Stimulated activated CD8-positive, alpha-beta memory T cell treated with anti-CD3 and anti-CD28 coated beads, Interleukin-2, amount 100 ng/mL, for 1 hour (primary cell): ENCODE measurements at places on chromosomes 2 and 18.

DNA sequence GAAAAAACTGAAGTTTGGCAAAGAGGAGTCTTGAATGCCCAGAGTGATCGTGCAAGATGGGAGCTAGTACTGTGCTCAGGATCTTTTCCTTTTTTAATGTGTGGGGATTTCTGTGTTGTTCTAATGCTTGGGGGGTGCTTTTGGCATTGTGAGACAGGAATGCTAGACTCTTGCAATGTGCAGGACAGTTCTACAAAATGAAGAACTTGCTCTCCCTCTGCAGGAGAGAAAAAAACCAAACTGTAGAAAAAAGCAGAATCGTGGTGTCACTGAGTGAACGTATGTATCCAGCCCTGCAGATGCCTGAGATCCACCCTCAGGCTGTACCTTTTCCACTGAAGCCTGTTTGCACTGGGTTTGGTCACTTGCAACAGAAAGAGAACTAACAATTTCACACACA, 12.1 kb upstream of the TTC39C start:
- DNase-seq = no peak

- DNase-seq = no peak
Observed at GRCh38 chr2:150075831-150076230, 411.6 kb downstream of the RND3 start.

- no peak for DNase-seq
Observed at GRCh38 chr2:203669820-203670219, 36.6 kb upstream of the CD28 start.

- DNase-seq = no peak
Observed at GRCh38 chr18:31516437-31516836, 18.5 kb downstream of the DSG2 start.

DNA sequence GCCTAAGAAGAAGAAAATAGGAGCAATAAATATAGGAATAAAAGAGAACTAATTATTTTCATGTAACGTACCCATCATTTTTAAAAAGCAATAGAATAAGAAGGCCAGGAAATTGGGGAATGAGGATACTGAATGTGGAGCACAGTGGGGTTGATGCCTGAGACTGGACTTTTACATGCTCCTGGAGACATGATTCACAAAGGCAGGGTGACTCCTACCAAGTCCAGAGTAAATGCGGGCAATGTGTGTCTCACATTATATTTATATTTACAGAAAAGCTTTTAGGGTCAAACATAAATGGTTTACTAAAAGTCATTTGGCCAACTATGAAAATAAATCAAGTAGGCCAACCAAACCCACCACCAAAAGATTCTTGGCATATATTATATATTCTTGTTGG, 87.9 kb upstream of the COL5A2 start:
- DNase-seq = no peak

GRCh38 chr2:119484834-119485233, 39.4 kb downstream of the SCTR start:
- no peak for DNase-seq

DNA sequence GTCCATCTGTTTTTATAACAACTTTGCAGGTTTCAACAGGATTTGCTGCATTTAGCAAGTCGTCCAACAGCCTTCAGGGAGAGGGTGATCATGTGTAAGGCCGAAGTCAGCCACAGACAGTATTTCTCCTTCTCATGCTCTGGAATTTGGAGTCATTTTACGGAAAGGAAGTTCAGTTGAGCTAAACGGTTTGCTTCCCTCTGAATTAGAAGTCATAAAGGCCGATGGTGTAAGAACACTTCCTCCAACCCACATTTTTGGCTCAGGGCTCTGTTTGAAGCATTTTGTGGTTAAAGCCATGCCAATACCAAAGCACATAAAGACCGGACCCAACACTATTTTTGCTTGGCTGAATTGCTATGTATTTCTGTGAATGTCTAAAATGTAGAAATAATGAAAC, 129.5 kb downstream of the TMEM182 start:
- no peak for DNase-seq

- no peak for DNase-seq
Observed at GRCh38 chr2:217151509-217152206, 291.8 kb upstream of the TNP1 start.

DNA sequence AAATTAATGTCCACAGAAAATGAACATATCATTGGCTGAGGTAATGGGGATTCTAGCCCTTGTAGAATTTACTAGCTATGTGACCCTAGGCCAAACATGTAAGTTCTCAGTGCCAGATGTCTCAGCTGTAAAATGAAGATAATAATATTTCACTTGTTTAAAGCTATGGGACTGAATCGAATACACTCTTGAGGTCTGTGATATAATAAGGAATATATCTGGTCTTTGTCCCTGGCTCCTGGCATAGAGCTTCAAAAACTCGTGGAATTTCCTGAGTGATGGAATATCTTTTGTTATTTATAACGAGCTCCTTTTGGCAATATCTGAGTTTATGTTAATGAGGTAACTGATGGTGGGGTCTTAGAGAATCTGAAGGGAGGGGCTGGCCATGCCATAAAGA, 201.4 kb upstream of the CYP26B1 start:
- DNase-seq = no peak

- no peak for DNase-seq
Observed at GRCh38 chr2:208097801-208098200, 26.5 kb downstream of the CRYGD start.

DNA sequence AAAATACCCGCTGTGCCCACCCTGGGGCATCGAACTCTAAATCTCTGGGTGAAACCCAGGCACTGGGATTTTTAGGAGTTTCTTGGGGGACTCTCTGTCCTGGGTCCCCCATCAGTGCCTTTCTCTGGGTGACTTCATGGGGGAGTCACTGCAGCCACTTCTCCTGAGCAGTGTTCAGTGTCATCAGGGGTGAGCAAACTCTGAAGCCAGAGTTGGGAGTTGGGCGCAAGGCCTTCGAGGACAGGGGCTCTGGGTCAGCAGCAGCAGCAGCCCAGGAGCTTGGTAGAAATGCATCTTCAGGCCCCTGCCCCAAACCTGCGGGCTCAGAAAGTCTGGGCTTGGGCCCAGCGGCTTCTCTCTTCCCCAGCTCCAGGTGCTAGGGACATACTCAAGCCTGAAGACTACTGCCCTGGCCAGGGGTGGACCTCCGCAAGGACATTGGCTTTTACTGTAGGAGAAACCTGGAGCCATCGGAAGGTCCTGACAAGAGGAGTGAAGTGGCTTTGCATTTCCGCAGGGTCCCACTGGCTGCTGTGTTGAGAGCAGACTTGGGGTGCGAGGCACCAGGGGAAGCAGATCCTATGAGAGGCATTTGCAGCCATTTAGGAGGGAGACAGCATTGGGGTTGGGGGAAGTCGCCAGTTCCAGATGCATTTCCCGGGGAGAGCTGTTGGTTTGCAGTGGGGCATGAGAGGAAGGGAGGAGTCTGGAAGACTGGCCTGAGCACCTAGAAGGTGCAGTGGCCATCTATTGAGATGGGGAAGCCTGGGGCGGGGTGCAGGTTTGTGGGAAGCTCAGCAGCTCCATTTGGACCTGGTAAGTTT, 51.5 kb upstream of the FAHD2A start:
- DNase-seq = no peak
